ENCODE measurements at places on chromosomes 1 and 21.

DNA sequence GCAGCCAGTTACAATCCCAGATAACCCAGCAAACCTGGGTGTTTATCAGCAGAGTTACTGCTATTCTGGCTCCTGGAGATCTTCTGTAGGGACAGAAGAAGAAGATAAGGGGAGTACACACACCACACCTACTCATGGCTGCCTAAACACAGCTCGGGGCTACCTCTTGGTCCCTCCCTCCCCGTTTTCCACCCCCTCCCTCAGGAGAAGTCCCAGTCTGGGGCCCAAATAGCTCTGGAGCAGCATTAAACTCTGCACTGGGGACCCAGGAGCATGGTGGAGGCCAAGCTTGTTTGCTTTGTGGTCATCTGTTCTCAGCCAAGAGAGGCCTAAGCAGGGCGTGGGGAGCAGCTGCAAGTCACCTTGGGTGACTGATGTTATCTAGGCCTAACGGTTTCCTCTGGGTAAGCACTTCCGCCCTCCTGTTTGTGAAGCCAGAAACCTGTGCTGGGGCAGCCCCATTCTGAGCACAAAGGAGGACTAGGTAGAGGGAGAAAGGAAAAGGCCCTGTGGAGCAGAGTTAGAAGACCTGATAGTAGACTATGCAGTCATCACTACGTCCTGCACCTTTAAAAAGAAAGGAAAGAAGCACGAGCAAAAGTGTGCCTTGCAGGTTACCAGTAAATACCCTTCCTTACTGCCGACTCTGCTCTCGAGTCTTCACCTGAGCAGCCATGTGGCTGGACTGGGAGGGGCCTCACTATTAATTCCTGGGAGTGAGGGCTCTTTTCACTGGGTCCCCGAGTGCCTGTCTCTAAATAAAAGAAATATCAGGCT, 2.0 kb upstream of the RCSD1 start:
- DNase-seq = no peak

DNA sequence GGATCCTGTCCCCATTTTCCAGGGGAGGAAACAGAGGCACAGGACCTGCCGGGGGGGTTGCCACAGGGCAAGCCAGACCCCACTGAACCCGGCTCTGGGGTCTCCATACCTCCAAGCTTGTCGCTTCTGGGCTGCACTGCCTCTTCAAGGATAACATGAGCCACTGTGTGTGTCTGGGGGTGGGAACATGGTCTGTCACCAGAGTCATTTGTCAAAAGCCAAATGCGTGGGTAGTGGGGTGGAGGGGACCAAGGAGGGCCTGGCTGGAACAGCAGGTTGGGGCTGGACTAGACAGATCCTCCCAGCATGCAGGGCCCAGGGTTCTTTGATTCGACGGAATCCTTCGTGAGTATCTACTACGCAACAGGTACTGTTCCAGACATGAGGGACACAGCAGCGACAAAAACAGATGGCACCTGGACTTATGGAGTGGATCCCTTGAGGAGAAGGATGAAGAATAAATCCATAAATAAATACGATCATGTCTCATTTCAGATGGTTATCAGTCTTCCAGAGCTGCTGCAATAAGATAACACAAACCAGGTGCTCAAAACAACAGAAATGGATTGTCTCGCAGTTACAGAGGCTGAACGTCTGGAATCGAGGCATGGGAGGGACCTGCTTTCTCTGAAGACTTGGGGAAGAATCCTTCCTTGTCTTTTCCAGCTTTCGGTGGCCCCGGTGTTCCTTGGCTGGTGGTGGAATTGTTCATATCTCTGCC, 28.7 kb downstream of the C1QB start:
- DNase-seq = no peak

- no peak for DNase-seq
These were observed 3.8 kb downstream of the LAMC1 start for GRCh38 chr1:183027031-183027430.

GRCh38 chr1:87151500-87152421, 176.9 kb upstream of the LMO4 start:
- DNase-seq = no peak

DNA sequence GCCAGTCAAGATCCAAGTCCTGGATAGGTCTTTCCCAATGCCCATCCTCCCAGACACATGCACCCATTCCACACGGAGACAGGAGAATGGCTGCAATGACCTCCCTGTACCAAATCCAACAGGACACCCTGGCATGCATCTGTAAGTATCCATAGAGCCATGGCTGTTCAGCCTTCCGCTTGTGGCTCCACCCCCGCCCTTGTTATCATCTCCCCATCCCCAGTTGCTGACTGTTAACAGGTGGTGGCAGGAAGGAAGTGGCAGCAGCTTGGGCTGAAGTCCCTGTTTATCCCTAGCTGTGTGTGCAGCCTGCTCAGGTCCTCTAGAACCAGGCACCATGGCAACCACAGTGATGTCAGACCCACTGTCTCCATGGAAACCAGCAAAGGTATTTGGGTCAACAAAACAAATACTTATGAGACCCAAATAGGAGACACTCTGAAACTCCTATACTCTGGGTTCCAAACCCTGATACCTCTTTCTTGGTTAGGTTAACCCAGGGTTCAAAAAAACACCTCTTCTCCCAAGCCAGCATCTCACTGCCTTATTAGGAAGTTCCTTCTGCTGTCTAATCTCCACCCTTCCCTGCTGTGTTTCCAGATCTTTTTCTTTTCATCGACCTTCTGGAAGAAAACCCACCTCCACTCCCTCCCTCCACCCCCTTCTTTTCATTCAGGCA, 721 bp downstream of the PBXIP1 start:
- no peak for DNase-seq

GRCh38 chr1:245234217-245235081, 79.7 kb downstream of the KIF26B start:
- no peak for DNase-seq

- DNase-seq = no peak
These were observed 13.9 kb upstream of the COL6A2 start for GRCh38 chr21:46083791-46084561.

- no peak for DNase-seq
These were observed 156.5 kb downstream of the HLX start for GRCh38 chr1:221035662-221036153.

- DNase-seq = no peak
These were observed 440.5 kb downstream of the SMYD3 start for GRCh38 chr1:246066573-246066972.

DNA sequence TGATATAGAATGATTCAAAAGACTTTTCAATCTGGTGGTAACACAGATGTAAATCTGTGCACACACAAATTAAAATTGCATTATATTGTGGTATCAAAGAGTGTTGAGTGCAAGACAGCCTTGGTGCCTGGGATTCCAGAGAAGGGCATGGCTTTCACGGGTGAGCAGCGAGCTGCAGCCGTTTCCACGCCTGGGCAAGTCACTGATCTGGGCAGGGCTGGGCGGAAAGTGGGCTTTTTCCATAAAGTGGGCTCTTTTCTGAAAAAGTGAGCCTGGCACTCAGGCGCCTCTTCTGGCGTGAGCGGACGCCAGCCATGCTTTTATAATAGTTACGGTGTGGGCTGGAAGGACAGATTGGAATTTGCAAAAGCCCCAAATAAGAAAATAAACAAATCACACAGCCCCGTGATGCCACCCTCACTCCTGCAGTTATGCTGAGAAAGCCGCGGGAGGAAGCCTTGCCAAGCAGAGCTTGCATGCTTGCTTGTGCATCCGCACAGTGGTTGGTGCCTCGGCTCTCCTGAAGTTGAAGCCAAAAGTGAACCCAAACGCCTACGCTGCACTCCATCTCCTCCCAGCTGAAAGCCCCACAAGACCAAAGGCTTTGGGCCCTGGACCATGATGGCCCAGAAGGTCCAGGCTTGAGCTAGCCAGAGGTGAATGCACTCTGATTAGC, 7.1 kb upstream of the C1orf115 start:
- DNase-seq = no peak

- no peak for DNase-seq
These were observed 61.6 kb downstream of the EDEM3 start for GRCh38 chr1:184693011-184693410.

DNA sequence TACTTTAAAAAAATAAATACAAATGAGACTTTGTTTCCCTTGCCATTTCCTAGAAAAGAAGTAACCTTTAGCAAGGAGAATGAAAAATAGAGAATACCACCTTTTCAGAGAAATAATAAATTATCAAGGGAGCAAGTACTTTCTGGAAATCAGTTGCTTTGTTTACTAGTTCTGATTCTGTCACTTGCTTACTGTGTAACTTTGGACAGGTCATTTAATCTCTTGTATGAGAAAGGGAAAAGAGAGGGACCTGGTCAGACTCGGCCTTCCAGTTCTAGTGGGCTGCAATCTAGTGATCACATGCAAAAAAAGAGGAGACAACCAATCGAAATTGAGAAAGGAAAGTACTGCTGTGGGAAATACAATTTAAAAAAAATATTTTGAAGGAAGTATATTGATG, 34.2 kb downstream of the KCTD3 start:
- DNase-seq = no peak

- no peak for DNase-seq
These were observed 95.4 kb downstream of the RNF220 start for GRCh38 chr1:44500181-44501046.

DNA sequence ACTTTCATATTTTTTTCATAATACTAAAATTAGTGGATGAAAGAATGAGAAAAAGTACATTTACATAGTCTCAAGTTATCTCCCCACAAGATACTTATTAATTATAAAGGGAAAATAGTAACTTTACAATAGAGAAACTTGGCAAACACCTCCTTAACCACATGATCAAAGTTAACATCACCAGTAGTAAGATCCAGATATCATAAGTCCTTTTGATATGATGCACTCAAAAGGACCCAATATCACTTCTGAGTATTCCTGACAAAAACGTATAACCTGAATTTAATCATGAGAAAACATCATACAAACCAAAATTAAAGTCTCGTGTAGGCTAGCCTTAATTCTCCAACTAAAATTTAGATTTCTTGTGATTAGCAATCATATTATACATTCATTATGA, 67.4 kb downstream of the LYST start:
- no peak for DNase-seq

DNA sequence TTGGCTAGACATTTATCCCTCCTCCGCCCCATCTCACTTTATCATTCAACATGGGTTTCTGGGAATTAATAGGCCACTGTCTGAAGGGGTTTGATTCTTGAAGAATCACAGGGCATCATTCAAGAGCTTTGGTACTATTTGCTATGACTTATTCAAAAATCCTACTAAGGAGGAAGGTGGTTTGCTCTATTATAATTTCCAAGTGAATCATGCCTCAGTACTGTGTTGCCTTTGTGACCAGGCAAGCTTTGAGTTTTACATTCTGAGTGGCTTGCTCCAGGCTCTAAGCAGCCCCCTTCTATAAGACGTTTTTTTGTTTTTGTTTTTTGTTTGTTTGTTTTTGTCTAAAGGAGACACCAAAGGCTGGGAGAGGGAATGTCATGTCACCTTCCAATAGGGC, 2.6 kb downstream of the C1orf21 start:
- no peak for DNase-seq

DNA sequence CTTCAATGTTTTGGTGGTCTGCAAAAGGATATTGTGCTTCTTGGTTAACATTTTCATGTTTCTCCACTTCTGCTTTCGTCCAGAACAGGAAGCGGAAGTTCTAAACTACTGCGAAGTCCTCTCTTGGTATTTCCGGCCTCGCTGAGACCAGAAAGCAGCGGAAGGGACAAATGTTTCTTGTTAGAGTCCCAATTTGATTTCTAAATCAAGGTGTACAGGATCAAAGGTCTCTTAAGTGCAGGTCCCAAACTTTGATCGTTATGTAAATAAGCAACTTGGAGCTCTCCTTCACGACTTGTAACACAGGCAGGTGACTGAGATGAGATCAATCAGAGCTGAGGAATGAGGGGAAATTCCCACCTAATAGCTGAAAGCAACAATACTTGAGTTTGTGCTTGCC, 40.1 kb upstream of the HMCN1 start:
- no peak for DNase-seq

DNA sequence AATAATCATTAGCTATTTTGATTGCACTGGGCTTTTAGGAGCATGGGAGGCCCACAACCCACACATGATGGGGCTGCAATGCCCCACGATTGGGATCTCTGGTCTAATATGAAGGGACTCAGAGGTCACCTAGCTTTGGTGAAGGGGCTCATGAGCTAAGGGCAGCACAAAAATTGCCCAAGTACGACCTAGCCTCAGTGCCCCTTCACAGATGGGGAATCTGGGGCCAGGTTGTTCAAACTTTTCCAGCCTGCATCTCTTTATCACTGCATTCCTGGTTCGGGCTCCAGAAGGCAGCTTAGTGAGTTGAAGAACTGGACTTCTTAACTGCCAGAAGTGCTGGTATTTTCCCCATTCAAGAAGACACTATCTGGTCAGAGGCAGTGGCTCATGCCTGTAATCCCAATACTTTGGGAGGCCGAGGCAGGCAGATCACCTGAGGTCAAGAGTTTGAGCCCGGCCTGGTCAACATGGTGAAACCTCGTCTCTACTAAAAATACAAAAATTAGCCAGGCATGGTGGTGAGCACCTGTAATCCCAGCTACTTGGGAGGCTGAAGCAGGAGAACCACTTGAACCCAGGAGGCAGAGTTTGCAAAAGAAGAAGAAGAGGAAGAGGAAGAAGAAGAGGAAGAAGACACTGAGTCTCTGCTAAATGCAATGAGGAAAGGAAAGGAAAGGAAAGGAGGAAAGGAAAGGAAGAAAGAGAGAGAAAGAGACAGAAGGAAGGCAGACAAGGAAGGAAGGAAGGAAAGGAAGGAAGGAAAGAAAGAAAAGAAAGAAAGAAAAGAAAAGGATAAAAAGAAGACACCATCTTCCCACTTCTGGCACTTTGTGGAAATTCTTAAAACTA, 258.5 kb upstream of the IRF2BP2 start:
- no peak for DNase-seq

DNA sequence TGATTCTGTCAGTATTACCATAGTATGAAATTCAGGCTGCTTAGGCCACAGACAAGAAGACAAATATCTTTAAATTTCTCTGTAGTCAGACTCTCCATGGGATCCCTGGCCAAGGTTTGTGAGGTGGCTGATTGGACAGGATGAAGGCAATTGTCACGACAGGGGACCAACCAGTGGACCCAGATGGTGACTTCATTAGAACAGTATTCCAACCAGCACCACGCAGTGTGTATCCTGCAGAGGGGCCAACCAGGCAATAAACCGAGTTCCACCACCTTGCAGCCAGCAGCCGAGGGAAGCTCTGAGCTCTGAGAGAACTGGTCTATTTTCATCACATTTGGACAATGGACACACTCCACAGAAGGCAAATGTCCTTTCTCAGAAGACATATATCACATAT, 16.1 kb downstream of the DSCAM start:
- no peak for DNase-seq

- DNase-seq = no peak
These were observed at the start of gene CD164L2 for GRCh38 chr1:27383039-27383605. Gene CD164L2 (minus strand): TSS chr1:27383333. CDS start chr1:27383239, 94 bp downstream.

DNA sequence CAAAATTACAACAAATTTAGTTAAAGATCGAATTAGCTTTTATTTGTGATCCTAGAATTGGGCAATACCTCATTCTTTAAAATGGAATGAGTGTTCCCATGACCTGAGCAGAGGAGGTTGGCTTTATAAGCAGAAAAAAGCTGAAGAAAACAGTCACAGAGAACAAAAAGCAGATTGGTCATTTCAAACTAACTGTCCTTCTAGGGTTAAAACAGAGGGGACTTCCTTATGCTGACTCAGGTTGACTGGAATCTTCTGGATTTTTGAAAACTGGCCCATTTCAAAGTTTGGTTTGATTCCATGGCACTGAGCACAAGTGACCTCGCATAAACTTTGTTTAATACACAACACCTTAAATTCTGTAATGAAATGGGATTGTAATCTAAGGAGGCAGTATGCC, 17.6 kb downstream of the NFASC start:
- no peak for DNase-seq
